Activated naive CD4-positive, alpha-beta T cell treated with Interleukin-2 at 50 U/mL for 16 hours (primary cell): ENCODE measurements at places on chromosomes 11 and 22.

DNA sequence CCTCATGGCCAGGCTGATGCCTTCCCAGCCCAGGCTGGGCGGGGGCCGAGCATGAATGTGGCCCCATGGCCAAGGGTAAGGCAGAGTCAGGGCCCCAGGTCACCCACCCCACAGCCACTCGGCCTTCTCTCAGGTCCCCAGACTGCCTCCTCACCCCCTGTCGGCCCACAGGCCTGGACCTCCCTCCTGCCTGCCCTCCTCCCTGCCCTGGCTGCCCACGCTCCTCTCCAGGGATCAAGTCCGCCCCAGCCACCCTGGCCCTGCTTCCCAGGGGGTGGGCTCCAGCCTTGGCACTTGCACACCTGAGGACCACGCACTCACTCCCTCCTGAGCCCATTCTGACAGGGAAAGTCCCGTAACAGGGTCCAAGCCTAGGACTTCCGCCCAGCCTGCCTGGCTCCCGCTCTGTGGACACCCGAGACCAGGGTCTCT, 37.8 kb upstream of the TH start:
- no peak for DNase-seq

DNA sequence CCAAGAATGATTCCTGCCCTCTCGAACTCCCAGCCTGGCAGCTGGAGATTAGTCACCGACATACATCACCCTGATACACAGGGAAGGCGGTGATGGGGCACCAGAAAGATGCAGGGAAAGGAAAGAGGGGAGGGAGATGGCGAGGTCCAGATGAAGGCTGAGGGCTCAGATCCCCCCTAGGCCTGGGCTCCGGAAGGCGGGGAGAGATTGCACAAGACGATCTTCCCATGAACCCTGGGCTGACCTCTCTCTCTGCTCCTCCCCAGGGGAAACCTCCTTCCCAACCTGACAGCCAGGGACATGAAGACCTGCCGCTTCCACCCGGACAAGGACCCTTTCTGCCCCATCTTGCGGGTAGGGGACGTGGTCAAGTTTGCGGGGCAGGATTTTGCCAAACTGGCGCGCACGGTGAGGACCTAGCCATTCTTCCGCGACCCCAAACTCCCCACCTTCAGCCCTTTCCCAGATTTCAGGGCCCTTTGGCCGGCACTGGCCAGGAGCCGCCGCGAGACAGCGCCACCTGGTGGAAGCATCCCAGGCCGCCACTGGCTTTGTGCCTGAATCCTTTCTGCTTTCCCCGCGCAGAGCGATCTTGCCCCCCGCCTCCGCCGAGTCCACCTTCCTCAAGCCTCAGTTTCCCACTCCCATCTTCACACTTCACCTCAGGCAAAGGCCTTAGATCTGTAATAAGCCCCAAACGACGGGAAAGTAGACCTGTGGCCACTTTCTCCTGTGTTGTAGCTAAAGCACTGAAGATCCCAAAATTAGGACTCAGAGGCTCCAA, 11.5 kb downstream of the P2RX3 start:
- DNase-seq: peak; percentile 71

DNA sequence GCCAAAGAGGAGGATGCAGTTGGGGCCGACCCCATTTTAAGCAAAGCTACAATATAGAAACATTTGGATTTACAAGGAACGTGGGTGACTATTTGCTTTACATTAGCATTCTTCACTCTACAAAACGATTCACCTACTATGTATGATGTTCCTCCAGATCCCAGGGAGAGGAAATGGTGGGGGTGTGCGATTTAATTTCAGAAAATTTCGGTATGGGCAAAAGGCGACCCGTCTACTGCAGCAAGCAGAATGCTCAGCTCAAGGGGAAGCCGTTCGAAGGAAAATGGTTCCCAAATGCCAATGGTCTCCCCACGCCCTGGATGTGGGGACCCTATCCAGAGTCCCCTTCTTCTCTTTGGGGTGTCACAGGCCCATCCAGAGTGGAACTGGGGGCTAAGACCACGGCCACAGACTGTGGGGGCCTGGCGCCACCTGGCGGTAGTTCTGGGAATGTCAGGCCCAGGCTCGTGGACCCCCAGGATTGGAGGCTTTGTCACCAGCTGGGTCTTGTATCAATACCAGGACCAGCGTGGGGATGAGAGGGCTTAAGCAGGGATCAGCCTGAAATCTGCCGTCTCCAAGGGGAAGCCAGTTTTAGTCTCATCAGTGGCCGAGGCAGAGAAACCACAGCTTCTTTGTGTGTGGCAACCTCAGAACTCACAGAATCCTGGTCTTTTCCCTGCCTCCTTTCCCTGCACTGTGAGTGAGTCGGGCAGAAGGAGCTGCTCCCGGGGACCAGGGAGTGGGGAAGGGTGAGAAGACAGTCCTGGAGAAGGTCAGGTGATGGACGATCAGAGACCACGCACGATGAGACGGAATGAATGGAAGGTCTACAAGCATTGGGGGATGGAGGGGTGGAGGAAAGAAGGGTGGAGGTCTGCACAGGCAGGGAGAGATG, 8.4 kb downstream of the LRRC10B start:
- DNase-seq: peak; percentile 62

DNA sequence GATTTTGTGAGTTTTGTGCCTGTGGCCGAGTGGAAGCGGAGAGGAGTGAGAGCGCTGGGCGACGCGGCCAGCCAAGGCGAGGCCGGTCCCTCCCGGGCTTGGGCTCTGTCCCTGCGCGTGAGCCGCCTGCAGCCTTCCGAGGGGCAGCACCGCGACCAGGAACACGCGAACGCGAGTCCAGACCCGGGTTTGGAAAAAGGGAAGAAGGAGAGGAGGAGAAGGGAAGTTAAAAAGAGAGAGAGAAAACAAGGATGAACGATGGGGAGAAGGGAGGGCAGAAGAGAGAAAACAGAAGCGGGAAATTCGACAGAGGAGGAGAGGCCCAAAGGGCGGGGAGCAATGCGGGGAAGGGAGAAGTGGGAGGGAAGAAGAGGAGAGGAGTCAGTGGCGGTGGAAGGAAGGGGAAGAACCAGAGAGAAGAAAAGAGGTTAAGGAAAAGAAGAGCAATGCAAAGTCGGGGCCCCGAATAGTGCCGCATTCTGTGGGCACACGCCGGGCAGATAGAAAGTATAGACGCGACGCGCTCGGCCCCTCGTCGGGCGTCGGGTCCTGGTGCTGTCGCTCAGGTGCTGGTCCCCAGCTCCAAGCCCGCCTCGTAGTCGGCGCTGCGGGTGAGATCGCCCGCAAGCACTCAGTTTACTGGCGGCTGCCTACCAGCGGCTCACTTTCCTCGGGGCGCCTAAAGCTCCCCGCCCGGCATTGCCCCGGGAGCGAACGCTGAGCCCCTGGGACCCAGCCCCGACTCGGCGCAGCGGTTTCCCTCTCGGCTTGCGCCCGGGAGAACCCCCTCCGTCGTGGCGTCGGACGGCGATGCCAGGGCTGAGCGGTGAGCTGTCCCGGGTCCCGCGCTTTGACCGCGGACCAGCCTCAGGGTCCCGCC, 2.8 kb upstream of the BARX2 start:
- no peak for DNase-seq

DNA sequence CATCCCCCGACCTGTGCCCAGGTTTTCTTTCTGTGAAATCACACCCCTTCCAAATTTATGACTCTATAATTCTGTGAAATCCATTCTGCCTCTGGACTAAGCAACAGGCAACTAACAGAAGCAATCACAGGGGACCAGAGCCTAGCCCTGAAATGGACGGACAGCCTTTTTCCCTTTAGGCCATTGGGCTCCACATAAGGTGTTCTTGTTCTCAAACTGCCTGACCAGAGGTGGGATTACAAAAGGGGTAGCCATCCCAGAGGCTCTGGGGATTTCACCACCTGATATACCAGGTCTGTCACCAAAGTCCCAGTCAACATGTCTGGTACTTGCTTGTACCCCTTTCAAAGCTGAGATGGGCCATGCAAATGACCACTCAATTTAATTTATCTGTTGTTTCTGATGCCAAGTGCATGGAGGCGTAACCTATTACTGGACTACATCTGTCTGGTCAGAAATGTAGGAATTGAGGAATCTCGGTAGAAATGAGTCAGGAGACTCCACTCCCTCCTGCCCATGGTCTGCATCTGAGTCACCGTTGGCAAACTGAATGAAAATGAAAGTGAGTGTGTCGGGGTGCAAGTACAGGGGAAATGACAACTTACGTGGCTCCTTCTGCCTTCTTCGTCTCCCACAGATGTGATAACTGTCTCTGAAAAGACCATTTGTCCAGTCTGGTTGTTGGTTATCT, 10.2 kb downstream of the DKK3 start:
- no peak for DNase-seq
